ENCODE measurements at places on chromosomes 1 and 21.

GRCh38 chr1:12541274-12542137 is 76.5 kb downstream of the DHRS3 start:
- no peak for DNase-seq

DNA sequence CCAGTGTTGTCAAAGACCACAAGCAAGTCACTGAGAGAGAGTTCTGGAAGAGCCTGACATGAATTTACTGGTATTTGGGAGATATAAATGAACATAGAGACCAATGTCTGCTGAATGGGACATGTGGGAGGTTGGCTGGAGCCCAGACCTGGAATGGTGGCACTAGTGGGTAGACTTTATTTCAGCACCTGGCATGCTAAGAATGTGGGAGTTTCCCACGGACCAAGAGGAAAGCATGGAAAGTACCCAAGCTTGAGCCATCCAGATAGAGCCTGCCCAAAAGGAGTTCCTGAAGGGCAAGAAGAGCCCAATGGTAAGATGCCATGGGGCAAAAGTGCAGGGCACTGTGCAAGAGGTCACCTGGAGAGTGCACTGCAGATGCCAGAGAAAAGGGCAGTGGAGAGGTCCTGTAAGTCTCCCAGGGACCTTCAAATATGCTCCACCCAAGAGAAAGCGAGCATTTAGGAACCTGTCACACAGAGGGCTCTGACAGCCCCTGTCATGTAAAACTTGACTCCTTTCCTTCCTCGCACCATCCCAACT is 8.1 kb upstream of the ZNF687 start:
- DNase-seq = no peak

GRCh38 chr1:162677607-162678371 is 45.5 kb downstream of the DDR2 start:
- no peak for DNase-seq

GRCh38 chr1:168298446-168298845 is 17.8 kb downstream of the TBX19 start:
- no peak for DNase-seq

GRCh38 chr1:164607351-164607750 is 48.4 kb downstream of the PBX1 start:
- no peak for DNase-seq

GRCh38 chr1:172326136-172326535 is 94.3 kb upstream of the C1orf105 start:
- DNase-seq = no peak
